Amniotic stem cell (primary cell): ENCODE measurements at places on chromosomes 12 and 14.

- DNase-seq = peak; percentile 56
Measured at GRCh38 chr12:94099632-94100031, 48.7 kb upstream of the PLXNC1 start.

DNA sequence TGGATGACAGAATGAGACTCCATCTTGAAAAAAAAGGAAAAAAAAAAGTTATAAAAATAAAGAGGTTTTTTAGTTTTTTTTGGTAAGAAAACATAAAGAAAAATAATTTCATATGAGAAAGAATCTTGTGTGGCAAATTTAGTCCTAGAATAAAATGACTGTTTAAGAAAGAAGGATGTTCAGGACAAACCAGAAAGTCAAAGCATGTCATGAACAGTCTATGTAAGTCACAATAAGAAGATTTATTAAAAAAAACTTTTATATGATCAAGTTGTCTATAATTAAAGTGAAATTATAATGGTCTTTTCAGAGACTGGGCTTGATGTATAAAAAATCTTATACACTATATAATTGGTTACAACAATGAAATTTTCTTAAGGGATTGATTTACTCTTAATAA lies 68.1 kb upstream of the HECTD1 start:
- DNase-seq = no peak

DNA sequence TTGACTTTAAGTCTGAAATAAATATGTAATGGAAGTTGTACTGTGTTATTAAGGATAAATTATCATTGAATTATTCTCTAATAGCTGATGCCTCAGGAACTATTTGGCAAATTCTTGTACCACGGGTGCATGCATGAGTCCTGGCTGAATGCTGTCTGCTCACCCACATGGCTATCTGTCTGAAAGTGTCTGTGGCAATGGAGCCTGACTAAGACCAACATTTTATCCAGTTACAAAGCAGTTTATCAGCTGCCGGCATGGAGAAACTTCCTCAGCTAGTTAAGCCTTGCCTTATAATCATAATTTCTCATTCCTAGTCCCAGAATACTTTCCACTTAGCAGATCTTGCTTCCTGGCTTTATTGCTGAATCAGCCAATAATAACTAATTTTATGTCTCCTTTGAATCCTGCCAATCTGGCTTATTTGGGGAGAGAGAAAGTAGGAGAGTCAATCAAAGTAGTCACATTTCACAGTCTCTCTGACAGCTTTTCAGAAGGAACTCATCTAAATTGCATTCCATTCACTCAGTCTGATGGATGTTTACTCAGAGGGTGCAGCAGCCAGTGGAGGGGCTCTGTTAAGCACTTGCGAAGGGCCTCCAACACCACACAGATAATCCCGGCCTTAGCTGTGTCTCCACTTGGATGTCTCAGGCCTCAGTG lies 280.6 kb upstream of the CLEC14A start:
- no peak for DNase-seq

DNA sequence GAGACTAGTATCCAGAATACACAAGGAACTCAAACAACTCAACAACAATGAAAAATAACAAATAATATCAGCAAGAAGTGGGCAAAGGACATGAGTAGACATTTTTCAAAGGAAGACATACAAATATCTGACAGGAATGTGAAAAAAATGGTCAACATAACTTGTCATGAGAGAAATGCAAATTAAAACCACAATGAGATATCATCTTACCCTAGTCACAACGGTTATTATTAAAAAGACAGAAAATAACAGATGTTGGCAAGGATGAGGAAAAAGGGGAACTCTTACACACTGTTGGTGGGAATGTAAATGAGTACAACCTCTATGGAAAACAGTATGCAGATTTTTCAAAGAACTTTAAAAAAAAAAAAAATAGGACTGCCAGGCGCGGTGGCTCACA lies 20.4 kb downstream of the VWF start:
- DNase-seq = no peak

GRCh38 chr12:76697849-76698248 lies 66.1 kb upstream of the ZDHHC17 start:
- DNase-seq = no peak

DNA sequence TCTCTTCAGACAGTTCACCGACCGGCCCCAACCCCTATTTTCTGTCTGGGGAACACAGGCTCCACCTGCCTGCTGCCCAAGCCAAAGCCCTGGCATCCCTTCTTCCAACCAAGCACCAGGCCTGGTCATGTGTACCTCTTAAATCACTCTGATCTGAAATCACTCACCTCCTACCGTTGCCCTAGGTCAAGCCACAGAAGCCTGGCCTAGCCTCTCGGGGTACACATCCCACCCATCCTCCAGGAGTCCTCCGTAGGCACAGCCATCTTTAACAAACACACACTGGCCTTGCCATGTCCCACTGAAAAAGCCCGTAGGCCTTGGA lies 81.8 kb downstream of the IRF2BPL start:
- DNase-seq = no peak

DNA sequence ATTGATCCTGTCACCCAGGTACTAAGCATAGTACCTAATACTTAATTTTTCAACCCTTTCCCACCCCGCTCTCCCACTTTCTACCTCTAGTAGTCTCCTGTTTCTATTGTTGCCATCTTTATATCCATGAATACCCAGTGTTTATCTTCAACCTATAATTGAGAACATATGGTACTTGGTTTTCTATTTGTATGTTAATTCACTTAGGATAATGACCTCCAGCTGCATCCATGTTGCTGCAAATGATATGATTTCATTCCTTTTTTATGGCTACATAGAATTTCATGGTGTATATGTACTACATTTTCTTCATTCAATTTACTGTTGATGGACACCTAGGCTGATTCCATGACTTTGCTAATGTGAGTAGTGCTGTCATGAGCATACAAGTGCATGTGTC lies 547.3 kb upstream of the NOVA1 start:
- no peak for DNase-seq

GRCh38 chr12:108455706-108456105 lies 59.4 kb upstream of the FICD start:
- no peak for DNase-seq

DNA sequence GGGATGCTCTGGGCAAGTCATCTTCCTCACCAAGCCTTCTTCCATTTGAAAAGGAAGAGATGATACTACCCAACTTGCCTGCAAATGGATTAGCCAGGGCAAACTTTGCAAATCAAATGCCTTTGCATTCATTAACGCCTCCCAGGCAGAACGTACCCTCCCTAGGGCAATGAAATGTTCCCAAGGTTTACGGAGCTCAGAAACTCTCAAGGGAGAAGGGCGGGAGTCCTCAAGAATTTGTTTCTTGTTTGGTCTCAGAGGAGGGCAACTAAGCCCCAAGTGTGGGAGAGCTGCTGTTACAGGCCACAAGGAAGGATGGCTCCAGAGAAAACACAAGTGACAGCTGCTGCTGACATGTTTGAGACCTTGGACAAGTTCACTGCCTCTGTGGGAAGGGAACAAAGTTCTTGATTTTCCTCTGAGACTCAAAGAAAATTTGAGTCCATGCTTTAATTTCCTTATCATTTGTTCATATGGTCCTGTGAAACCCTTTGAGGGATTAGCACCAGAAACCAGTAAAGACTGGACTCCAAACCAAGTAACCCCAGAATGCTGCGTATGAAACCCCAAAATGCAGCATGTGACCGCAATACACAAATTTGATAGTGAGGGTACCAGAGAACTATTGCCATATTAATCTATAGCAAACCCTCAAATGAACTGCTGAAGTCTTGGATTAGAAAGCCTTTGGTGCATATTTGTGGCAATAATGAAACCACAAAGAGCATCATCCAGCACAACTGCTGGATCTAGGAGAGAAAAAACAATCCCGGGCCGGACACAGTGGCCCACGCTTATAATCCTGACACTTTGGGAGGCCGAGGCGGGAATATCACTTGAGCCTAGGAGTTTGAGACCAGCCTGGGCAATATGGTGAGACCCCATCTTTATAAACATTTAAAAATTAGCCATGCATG lies 22.9 kb downstream of the SPTB start:
- DNase-seq = no peak

DNA sequence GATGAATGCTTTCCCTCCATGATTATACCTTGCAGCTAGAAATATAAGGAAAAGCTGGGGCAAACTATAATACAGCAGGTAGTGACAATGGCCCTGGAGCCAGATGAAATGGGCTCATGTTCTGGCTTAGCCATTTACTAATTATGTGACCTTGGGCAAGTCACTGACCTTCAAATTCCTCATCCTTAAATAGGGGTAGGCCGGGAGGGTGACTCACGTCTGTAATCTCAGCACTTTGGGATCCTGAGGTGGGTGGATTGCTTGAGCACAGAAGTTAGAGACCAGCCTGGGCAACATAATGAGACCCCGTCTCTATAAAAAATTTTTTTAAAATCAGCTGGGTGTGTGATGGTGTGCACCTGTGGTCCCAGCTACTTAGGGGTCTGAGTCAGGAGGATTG lies 155.4 kb downstream of the C12orf75 start:
- no peak for DNase-seq

DNA sequence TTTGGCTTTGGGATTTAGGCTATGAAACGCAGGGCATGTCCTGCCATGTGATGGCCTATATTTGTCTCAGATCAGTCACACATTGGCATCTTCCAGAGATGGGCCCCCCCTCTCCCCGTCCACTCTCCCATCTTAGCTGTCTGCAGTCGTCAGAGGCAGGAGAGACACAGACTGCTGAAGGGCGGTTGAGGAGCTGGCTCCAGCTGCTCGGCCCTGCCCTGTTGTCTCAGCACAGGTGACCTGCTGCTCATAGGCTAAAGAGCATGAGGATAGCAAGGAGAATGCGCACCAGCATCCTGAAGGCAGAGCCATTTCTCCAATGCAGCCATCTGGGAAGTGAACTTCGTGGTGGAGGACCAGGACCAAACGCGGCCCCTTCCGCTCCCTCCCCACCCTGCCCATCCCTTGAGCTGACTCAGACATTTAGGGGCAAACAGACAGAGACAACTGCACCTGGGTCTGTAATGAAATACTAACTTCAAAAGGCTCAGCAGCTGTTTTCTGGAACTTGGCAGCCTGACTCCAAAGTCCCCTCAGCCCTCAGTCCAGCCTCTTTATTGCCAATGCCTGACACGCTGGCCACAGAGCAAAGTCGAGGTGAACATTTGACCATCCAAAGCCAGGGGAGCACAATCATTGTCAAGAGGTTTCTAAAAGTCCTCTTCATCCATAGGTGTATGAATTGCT lies 22.3 kb downstream of the FZD10 start:
- DNase-seq = no peak

- DNase-seq = no peak
Measured at GRCh38 chr12:561391-561705, 101.6 kb downstream of the B4GALNT3 start.

DNA sequence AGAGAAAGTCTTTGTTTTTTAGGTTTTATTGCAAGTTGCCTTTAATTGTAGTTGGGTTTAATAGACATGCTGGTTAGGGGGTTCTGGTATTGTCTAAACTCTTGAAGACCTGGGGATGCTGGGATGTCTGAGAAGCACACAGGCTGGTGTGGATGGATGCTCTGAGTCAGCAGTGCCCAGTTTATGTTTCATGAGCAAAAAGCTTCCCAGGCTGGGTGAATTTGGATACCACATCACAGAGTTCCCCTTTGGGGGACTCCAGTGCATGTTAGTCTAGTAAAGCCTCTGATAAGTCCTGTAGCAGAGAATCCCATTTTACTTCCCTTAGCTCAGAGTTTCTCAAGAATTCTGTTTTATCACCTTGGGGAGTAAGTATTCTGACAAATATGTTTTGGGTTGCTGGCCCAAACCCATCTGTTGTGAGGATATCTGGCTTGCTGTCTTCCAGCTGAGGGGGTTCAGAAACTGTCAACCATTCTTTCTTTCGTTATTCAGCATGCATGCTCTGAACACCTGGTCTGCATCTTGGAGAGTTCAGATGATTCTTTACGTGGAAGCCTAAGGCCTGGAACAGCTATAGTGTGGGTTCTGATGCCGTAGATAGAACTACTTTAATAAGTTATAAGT lies 509.1 kb downstream of the VRK1 start:
- no peak for DNase-seq

- no peak for DNase-seq
Measured at GRCh38 chr12:8637244-8637643, 24.6 kb upstream of the AICDA start.

DNA sequence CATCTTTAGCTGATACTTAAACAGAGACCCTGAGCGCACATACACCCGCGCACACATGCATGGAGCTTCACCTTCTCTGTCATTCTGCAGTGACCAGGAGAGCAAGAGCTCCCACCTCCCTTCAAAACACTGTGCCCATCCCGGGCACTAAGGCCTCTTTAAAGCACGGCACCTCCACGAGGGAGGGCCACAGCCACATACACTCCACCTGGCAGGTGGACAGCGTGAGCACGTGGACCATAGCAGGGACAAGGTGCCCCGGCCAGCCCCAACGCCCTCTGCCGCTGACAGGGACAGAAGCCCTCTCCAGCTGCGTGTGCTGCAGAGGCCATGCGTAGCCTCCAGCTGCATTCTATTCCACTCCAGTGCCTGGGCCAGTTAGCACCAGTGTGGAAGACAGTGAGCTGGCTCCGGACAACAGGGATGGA lies 5.4 kb downstream of the GAPDH start:
- DNase-seq = no peak

DNA sequence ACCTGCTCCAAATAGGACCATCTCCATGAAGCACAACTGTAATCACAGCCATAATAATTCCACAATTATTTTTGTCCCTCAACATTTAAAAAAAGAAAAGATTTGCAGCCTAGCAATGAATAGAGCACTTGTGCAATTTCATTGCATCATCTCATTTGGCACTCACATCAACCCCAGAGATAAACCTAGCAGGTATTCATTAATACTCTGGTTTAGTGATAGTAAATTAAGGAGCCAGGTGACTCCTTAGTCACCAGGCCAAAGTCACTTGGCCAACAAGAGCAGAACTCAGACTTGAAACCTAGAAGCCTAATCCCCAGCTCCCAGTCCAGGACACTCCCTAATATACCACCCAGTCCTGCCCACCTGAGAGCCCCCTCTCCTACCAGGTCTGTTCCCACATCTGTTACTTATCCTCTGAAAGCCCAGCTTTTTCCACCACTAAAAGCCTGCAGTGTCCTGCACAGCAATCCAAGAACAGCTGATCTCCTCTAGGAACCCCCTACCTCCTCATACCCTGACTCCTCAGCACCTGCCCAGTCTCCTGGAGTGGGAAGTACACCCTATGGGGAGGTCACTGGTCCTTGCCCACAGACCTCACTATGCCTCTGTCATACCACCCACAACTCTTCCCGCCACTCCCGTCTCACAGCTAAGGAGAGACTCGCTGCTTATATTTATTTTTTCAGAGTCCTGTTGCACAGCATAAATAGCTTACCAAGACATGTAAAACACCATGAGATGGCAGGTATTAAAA lies 22.1 kb downstream of the OR10P1 start:
- no peak for DNase-seq

- DNase-seq = no peak
Measured at GRCh38 chr14:56198438-56198837, 80.2 kb downstream of the PELI2 start.

DNA sequence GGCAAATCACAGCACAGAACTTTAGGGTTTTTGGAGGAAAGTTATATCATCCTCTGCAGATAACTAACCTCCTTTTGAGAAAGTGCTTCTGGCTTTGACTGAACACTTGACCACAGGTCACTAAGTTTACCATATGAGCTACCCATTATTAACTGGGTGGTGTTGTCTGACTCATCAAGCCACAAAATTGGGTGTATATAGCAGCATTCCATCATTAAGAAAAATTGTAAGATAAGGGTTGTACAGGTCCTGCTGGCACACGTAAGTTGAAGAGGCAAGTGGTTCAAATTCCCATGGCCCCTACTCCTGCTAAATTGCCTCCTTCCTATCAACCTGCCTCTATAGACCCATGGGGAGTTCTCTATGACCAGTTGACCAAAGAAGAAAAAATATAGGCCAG lies 39.5 kb downstream of the L2HGDH start:
- no peak for DNase-seq
